NCI-H187 (cell line): ENCODE measurements at places on chromosomes 4 and X.

- peak; percentile 51 for DNase-seq
Measured at GRCh38 chr4:74932832-74933561, at the start of gene PARM1. PARM1 (plus strand) TSS chr4:74933116; CDS start chr4:74933328, 212 bp downstream.

DNA sequence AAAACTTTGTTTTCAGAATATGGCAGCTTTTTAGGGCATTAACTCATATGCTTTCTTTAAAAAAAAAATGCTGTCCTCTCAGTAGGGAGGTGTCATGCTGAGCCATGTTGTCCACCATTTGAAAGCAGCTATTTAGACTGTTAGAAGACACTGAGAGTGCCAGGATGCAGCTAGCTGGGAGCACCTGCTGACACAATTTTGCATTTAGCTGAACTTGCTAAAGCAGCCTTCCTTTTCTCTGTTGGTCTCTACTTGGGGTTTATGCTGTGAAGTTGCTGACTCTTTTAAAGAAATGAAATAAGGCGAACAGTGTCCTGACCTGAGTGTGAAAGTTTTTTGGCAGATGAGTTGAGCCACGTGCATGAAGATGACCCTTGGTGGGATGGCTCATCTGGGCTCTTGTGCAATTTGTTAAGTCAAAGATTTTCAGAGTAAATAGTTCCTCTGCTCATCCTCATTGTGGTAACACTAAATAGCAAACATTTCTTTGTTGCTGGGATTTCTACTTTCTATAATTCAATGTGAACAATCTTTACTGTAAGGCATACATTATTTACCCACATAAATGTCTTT, 64.5 kb downstream of the CDS1 start:
- DNase-seq: no peak

DNA sequence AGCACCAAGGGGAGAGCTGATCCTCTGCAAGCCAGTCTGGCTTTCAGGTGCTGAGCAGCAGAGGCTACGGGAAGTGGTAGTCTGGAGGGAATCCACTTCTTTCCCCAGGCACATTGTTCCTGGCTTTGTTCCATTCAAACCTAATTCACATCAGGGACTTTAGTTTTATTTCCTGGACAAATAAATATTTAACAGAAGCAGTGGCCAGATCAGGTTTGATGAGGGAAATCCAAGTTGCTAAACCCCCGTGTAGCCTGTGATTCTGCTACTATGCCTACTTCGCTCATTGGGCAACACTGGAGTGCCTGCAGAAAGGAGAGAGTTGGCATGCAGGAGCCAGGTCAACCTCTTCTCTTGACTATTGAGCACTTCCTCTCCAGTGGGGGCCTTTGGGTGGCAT, 13.8 kb upstream of the STBD1 start:
- no peak for DNase-seq

- no peak for DNase-seq
Measured at GRCh38 chrX:25034889-25035288, 19.1 kb upstream of the ARX start.

DNA sequence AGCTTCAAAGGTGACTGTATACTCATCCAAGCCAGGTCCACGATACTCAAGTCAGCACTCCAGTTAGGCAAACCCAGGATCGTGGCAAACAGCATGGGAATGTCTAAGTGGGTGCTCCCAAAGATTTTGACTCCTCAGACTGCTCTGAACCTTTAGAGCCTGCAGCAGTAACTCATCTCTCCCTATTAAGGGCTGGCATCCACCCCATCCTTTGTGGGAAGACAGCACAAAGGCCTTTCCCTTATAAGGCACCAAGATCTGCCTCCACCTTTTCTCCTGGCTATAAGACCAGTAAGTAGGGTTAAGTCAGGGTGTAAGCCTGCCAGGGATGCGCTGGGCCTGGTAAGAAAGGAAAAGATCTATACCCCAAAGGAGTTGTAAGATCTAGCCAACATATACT, 23.6 kb upstream of the SLC25A43 start:
- DNase-seq: no peak

DNA sequence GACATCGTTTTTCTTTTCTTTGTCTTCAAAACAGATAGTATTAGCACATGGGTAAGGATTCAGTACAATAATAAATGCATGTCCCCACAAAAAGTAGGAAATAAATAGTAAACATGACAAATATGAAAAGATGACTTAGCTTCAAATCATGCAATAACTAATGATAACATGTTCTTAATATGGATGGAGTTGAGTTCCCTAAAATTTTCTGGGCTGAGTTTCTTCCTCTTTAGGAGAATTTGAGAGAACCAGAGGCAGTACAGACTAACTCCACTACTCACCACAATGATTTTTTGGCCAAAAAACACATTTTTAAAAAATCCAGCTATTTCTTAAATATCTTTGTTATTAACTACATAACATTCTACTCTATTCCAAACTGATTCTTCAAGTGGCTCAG, 432.3 kb upstream of the HS3ST1 start:
- no peak for DNase-seq

DNA sequence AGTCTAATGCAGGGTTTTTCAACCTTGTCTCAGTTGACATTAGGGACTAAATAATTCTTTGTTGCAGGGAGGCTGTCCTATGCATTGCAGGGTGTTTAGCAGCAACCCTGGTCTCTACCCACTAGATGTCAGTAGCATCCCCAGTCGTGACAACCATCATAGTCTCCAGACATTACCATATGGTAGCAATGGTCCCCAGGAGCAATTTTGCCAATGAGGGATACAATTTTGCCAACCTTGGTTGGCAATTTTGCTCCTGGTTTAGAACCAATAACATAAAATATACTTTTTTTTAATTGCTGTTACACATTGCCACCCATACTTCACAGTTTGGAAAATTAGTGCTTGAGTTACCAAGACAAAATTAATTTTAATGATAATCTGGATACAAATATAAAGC, 6.0 kb downstream of the EREG start:
- peak; percentile 19 for DNase-seq

GRCh38 chrX:131739823-131740222, 195.9 kb downstream of the OR13H1 start:
- no peak for DNase-seq

DNA sequence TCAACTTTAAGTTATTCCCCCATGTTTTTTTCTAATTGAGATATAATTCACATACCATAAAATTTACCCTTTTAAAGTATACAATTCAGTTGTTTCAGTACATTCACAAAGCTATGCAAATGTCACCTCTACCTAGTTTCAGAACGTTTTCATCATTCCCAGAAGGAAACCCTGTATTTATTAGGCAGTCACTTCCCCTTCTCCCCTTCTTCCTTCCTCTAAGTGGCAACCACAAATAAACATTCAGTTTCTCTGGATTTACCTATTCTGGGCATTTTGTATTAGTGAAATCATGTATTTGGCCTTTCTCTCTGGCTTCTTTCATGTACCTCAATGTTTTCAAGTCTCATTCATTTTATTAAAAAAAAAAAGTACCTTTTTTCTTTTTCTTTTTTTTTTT, 101.9 kb downstream of the TET2 start:
- DNase-seq: no peak

- DNase-seq: no peak
Measured at GRCh38 chr4:33045334-33045733, 2325.2 kb downstream of the PCDH7 start.
